CD4-positive, alpha-beta memory T cell (primary cell): ENCODE measurements at places on chromosomes 3 and 15.

DNA sequence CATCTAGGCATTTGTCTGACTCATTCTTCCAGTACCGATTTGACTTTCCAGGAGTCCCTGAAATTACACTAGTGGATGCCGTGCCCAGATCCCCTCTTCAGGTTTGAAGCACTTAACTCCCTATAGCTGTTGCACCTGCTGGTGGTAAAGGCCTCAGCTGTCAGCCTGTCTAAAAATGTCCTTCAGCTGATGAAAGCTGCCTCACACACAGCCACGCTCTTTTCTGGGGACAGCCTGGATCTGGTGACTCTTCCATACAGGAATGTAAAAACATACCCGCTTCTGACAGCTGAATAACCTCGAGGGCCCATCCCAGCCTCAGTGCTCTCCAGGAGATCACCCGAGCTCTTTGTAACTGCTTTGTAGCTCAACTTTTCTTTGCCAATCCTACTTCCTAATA, 534.1 kb upstream of the GRM7 start:
- no peak for DNase-seq

DNA sequence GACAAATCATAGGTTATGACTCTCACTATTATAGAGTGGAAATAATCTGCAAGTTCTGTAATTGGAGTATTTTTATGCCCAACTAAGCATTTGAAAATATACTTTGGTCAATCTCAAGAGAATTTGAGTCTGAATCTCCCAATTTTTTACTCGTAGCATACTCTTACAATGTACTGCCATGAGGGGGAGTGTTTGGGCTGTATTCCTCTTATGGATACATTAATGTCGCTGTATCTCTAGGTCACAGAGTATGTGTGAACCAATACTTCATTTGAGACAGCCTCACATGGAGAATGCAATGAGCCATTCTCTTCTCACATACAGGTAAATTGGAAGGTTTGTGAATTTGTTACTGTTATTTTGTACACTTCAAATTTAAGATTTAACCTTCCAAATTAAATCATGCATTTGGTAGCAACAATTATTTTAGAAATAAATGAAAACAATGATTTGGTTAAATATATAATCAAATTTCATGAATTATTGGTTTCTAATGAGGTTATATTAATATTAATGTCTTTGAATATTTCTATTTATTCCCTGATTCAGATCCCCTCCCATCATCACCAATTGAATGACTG, 5.5 kb upstream of the CD200 start:
- peak; percentile 66 for DNase-seq

- no peak for DNase-seq
These were observed 31.5 kb downstream of the ZFAND6 start for GRCh38 chr15:80090879-80091503.

DNA sequence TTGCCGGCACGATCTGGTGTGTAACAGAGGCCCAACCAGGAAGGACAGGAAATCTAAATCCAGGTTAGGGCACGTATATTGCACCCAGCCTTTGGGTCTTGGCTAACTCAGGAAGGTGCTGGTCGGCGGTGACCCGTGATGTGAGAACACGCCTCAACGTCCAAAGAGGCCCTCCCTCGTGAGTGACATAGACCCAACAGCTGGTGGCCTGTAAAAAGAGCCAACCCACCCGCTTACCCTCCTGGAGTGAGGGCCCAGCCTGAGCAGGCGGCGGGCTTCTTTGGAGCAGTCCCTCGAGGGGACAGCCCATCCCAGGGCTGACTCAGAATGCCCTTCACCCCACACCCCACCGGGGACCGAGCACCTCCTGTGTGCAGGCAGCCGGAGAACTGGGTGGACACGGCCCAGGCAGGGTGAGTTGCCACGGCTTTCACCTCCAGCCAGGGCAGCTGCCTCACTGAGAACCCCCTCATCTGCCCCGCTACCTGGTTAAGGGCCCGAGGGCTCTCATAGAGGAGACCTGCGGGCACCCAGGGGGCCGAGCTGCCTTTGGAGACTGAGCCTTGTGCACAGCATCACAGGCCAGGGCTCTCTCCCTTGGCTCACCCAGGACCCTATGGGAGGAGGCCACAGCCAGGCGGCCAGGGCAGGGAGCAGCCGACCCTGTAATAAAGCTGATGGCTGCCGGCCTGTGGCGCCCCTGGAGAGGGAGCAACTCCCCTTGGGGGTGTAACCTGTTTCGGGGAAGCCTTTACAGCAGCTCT, 41.8 kb downstream of the ZNF710 start:
- no peak for DNase-seq

DNA sequence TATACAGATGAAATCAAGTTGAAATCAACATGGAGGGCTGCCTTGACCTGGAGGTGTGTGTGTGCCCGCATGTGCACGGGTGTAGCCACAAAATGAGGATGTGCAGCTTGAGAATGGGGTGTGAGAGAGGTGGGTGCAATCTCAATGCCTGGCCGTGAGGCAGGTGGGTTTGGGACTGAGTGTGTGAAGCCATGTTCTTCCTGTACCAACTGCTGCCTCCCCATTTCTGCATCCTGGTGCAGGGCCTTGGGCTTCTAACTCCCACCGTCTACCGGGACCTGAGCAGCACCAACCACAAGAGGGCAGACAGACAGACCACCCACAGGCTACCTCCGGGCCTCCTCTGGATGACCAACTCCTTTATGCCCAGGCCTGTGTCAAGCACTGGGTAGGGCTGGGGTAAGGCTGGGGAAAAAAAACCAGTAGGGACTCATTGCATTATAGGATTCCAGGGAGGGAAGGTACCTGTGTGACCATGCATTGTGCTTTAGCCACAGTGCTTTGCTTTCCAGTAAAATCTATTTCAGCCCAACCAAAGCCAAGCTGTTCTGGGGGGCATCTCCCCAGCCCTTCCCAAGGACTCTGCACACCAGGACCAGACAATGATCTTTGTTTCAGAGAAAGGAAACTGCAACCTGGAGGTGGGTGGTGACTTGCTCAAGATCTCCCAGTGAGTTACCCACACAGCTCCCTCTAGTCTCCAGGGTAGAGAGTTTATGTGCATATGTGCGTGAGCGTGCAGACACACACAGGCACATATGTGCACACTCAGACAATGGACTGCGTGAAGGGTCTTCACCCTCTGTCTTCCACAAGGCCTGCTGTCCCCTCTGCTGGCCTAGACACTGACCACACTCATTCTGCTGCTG, 162.2 kb upstream of the TLE3 start:
- DNase-seq: no peak

- DNase-seq: no peak
These were observed 135.9 kb downstream of the KLHL25 start for GRCh38 chr15:85658816-85659215.

DNA sequence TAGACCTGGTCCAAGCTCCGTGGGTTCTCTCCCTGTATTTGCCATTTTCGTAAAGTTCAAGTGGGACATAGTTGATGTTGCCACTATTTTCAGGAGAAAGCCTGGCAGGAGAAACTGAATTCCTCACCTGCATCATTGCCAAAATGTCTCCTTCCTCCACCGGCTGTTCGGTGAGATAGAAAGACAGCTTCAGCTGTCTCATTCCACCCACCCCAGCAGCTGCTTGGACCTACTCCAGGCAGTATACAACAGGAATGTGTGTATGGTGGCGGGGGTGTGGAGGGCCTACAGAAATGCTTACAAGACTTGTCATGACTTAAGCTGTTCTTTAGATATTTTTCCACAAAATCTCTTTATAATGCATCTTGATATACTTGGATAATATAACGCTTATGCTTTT, 132.7 kb upstream of the RAP2B start:
- no peak for DNase-seq

DNA sequence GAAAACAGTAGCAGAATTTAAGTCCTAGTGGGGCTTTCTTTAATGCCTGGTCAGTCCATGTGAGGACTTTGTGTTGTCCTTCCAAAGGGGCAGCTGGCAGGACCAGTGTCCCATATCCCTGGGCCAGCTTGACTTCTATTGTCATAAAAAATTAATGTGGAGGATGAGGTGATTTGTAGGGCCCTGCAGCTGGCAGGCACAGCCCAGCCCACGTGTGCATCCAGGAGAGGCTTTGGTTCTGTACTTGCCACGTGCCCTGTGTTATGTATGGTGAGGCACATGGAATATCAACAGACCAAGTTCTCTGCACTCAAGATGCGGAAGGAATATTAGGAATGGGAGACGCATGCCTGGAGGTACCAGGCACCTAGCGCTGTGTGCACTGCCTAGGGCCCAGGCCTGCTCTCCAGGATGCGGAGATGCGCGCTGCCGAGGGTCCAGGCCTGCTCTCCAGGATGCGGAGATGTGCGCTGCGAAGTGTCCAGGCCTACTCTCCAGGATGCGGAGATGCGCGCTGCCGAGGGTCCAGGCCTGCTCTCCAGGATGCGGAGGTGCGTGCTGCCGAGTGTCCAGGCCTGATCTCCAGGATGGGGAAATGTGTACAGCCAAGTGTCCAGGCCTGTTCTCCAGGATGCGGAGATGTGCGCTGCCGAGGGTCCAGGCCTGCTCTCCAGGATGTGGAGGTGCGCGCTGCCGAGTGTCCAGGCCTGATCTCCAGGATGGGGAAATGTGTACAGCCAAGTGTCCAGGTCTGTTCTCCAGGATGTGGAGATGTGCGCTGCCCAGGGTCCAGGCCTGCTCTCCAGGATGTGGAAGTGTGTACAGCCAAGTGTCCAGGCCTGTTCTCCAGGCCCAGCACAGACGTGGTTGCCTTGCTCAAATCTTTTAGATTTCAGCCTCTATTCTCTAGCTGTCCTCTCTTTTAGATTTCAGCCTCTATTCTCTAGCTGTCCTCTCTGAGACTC, 183.3 kb upstream of the ROPN1 start:
- DNase-seq: no peak

DNA sequence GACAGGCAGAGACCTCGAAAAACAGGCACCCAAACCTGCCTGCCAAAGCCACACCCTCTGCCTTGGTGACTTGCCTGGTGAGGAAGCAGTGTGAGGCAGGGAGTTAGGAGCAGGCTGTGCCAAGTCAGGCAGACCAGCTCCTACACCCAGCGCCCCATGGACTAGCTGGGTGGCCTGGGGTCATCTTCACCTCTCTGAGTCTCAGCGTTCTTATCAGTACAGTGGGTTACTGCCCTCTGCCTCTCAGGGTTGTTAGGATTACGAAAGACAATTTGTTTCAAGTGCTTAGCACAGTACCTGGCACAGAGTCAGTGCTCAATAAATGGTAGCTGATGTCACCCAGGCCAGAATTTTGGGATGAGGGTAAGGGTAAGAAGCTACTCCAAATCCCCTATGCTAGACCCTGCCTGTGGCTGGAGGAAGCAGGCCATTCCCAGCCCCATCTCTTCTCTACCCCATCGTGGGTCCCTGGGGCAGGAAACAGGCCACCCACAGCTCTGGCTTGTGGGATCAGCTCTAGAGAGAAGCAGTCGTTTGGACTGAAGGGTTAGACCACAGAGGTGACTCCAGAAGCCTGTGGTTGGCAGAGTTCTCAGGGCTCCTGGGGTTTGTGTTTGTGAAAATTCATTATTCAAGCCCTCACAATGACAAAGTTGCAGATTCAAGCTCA, 10.1 kb downstream of the SLC51B start:
- DNase-seq: no peak

DNA sequence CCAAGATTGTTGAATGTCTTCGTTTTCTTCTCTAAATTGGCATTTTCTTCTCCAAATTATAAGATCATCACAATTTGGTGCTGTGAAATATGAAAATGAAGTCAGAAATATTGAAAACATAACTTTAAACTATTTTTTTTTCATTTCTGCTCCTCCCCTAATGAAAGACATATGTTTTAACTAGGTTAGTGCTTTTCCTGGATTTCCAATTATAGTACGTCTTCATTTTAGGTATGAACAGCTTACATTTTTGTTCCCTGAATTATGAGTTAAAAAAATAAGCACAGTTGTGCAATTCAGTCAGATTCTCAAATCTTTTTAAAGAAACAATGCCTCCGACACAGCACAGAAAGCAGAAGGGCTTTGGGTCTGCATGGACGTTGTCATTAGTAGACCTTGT, 83.5 kb upstream of the CFAP20DC start:
- DNase-seq: no peak

DNA sequence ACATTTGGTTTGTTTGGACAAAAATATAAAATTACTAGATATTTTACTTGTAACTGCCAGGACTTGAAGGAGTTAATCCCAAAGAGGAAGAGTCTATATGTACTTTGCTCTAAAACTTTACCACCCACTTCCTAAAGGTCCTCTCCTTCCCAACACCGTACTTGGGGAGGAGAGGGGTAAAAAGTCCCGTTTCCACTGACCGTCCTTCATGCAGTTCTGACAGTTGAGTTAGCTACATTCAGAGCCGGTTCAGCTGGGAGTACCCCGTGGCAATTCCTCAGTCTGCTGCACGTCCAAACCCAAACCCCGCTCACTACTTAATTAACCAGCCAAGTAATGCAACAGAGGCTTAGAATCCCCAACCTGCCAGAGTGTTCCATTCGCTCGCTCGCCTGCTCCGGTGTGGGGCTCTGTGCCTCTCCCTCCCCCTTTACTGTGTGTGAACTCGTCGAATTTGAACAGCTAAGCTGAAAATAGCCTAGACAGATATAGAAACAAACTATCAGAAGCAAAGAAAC, 519.7 kb downstream of the FOXP1 start:
- DNase-seq: no peak

GRCh38 chr3:131036200-131036816, 9.6 kb downstream of the NEK11 start:
- DNase-seq: no peak

GRCh38 chr3:69809076-69809835, 70.0 kb downstream of the MITF start:
- DNase-seq: no peak

DNA sequence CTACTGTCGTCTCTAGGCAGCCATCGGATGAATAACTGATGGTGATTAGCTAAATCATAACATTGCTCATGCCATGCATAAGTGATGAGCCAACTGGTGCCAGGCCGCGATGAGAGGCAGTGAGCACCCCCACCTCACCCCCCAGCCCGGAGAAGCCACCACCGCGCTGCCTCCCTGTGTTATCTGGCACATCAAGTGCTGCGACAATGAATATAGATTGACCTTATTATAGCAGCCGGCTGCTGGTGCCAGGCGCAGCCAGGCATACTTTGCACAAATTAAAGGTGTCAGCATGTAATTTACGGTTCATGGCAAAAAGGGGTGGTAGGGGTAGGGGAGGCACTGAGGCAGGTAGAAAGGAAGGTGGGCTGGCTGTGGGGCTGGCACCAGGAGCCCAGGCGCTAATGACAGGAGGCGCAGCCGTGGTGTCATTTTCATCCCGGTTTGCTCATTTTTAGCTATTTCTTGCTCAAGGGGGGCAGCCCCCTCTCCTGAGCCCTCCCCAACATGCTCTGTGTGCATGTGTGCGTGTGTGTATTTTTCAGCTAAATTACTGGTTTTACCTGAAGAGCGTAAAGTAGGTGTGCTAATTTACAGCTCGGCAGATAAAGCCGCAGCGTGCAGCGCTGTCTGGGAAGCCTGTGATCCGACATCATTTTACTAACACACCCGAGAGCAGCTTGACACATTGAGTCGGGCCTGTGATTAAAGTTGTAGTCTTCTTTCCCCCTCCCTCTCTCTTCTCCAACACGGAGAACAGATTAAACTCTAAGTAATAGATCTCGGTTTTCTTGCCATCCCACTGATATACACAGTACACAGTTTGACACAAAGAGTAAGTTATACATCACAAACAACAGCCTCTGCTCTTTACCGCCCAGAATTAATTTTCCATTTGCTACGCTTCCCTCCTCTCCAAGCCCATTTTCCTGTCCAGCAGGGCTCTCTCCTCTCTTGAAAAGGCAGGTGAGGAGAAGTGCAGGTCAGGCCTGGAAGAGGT, 212.3 kb downstream of the RPLP1 start:
- DNase-seq: no peak
